ENCODE measurements at places on chromosomes 13 and 19. TPM values are rescaled to one million over a fixed set of nuclear protein-coding genes. Genes with fewer than 3 reads are reported as not detected.

KANK3 gene
- total RNA-seq = 6.8 TPM

CCL25 gene
- total RNA-seq = 0.78 TPM

DNA sequence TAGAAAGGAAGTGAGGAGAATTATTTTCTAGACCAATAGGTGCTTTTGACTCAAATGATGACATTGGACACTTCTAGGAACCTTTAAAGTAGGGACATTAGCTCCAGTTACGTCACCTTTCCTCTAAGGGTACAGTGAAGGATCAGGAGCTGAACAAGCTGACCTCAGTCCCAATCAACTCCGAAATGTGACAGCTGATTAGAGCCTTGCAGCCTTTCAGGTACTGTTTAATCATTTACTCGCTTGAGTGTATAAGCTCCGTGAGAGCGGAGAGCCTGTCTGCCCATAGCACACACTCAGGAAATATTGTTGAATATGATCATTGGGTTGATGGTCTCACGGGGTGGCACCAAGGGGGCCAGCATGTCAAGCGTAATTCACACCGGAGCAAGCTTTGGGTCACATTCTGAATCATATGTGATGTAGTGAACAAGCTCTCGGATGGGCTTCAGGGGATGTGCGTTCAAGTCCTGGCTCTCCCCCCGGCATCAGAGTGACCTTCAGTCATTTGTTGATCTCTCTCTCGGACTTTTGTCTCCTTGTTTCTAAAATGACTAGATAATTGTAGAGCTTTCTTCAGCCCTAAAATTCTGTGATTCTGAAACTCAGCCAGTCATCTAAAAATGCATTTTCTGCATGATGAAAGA is 141.9 kb downstream of the ZIC5 start:
- no peak overlapping the region for H3K27ac ChIP-seq
- DNase-seq = no peak
- no peaks in the 10 kb centered on the region for H3K4me1 ChIP-seq
- H3K4me3 ChIP-seq = no peak overlapping the region

GRCh38 chr19:10431254-10431942 is 11.1 kb downstream of the PDE4A start:
- no peaks in the 10 kb centered on the region for H3K27me3 ChIP-seq
- H3K4me1 ChIP-seq = peaks cover 25% of the 10 kb centered on the region
- peak overlapping the region; percentile 47 for H3K27ac ChIP-seq
- no peaks in the 10 kb centered on the region for H3K36me3 ChIP-seq
- no peak overlapping the region for H3K4me3 ChIP-seq

PINLYP gene
- total RNA-seq = 11.0 TPM

DNA sequence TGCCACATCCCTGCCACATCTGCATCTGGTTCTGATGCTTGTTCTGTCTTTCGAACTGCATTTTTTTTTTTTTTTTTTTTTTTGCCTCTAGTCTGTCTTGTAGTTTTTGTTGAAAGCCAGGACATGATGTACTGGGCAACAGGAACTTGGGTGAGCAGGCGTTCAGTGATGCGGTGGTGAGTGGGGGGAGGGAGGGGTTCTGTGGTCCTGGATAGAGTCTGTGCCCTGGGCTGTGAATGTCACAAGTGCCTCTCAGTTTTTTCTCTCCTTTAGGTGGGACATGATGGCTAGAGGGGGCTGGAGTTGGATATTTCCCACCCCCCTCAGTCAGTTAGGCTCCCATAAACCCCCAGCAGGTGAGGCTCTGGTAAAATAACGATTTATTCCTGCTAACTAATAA is 3.5 kb downstream of the CEACAM4 start:
- no peak overlapping the region for H3K27ac ChIP-seq

Measured in adrenal gland (tissue), 19 donors.